EL (cell line): ENCODE measurements at places on chromosomes 12 and 14.
A peak's percentile ranks its signal among the peaks of the same experiment; 100 is the strongest.

DNA sequence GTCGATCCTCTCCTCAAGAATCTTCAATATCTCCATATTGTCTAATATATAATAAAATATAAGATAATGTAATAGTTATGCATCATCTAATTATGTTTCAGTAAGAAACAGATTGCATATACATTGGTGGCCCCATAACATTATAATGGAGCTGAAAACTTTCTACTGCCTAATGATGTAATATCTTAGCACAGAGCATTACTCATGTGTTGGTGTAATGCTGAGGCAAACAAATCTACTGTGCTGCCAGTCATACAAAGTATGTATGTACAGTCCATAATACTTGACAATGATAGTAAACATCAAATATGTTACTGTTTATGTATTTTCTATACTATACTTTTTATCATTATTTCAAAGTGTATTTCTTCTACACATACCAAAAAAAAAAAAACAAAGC lies 128.7 kb downstream of the CPNE8 start:
- no peak for DNase-seq

- DNase-seq, result peak; percentile 88
These were observed 161.0 kb downstream of the SLC38A4 start for GRCh38 chr12:46664761-46665287.

DNA sequence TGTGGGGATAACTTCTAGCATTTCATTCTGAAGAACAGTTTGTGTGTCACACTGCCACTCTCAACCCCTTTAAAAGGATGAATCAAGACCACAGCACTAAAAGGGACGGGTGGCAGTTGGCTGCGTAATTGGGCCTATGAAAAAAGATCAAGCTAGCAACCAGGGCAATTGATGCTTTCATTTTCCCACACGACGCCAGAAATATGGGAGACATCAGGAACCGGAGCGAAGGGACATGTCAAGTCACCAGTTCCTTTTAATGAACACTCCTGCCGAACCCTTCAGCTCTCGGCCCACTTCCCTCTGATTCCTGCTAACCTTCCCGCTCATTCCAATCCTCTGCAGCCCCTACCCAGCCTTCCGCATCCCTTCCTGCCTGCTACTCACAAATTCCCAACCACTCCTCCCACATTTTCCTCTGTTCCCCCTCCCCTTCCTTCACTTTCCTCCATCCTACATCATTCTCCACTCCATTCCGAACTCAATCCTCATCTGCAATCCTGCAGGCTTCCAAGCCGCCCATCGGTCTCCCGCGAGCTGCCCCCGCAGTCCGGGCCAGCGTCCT lies 753 bp downstream of the CSRNP2 start:
- DNase-seq, result peak; percentile 57

GRCh38 chr14:42671636-42672035 lies 1065.0 kb downstream of the LRFN5 start:
- DNase-seq, result no peak

DNA sequence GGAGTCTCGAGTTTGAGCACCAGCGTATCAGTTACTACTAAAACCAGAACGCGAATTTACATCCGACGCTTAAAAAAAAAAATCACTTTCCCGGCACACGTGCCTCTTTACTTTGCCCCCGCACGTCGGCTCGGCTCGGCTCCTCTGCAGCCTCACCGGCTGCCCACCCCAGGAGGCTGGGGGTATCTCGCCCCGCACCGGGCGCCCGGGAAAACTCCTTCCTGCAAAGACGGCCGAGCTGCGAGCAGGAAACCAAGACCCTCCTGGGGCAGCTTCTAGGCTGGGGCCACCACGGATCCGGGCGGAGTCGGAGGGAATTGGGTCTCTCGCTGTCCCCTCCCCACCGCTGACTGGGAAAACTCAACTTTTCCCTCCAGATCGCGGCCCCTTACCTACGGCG lies 610 bp downstream of the VSIG10 start:
- peak; percentile 28 for DNase-seq

- no peak for DNase-seq
These were observed 2.8 kb downstream of the C1QL4 start for GRCh38 chr12:49334226-49334625.

GRCh38 chr12:79973801-79974200 lies 38.9 kb upstream of the PPP1R12A start:
- DNase-seq, result no peak

- peak; percentile 51 for DNase-seq
These were observed 345.6 kb downstream of the ADAMTS20 start for GRCh38 chr12:43206396-43206795.

DNA sequence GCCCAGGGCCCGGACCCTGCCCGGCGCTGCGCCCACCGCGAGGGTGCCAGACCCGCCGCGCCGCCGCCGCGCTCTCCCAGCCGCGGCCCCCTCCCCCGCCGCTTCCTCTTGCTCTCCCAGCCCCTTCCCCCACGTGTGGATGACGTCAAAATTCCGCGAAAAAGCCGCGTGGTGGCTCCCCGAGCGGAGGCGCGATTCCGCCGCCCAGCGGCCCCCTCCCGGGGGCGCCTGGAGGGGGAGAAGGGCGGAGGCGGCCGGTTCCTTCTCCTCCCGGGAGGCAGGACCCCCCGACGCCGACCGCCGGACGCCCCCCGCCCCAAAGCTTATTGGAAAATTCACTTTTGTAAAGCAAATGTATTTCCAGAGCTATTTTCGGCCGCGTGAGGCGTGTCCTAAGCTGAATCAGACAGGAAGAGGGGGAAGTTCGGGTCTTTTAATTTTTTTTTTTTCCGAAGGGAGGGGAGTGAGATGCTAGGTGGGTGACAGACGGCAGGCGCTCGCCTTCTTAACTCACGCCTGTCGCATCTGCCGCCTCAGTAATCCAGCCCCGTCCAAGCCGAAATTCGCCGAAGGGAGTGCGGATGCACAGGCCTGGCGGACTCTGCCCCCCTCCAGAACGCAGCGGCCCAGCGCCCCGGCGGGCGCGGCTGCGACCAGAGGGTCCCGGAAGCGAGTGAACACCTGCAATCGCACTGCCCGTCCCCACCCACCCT lies 4.1 kb upstream of the CCND2 start:
- no peak for DNase-seq

GRCh38 chr14:53151523-53152183 lies 1.5 kb downstream of the DDHD1 start:
- DNase-seq, result peak; percentile 64

- DNase-seq, result no peak
These were observed 4.7 kb downstream of the GLTP start for GRCh38 chr12:109875572-109876131.

- DNase-seq, result no peak
These were observed 95.8 kb upstream of the HMGA2 start for GRCh38 chr12:65728455-65728847.

DNA sequence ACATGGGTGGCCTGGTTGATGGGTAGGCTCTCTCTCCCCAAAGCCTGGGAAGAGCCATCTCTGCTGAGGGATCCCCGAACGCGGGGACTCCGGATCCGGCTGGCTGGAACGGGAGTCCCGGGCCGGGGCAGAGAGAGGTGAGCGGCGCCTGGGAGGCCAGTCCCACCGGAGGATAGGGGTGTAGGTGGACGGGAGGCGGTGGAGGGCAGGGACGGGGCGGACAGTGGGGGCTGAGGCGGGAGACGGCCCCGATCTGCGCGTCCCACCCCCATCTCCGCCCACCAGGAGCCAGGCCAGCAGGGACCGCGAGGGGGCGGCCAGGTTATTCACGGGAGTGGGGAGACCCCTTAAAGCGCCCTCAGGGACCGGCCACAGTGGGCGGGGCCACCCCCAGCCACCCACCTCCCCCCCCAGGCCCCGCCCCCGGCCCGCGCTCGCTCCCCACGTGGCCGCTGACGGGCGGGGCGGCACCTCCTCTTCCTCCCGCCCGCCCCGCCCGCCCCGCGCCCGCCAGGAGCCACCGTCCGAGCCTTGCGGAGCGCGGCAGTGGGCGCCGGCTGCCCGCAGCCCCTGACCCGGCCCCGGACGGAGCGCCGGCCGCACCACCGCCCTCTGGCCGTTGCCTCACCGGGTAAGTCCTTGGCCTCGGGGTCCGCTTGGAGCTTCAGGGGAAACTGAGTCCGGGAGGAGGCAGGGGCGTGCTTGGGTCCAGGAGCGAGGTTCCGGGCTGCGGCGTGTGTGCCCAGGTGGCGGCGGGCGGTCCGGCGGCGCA lies at the start of gene INF2:
Gene INF2 (plus strand): TSS at position 510 of the 772 bp plus-strand sequence. CDS start 11,748 bp downstream, outside the sequence.
- DNase-seq, result peak; percentile 72

DNA sequence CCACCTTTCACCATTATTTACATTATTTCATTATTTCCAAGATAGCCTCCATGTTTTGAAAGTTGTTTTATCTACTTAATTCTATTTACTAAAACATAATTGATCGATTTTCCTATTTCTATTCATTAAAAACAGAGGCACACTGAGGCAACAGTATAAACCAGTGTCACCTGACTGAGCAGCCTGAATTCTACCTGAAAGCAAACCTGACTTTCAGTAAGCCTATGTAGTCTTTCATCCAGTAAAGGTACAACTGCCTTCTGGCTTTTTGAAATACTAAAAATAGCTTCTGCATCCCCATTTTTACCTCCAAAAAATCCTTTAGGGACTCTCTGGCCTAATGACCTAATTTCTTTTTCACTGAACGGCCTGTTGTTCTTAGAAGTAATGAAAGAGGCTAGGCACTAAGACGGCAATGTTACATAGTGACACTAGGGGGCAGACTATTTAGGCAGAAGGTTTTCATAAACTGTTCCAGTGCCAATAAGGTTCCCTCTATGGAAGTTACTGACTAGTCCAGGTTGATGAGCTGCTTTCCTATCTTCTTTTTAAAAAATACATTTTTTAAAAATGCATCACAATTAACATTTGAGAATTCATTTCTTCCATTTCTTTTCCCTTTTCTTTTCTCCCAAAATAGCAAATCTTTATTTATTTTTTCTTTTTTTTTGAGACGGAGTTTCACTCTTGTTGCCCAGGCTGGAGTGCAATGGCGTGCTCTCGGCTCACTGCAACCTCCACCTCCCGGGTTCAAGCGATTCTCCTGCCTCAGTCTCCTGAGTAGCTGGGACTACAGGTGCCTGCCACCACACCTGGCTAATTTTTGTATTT lies 17.5 kb downstream of the ANAPC5 start:
- DNase-seq, result peak; percentile 61

DNA sequence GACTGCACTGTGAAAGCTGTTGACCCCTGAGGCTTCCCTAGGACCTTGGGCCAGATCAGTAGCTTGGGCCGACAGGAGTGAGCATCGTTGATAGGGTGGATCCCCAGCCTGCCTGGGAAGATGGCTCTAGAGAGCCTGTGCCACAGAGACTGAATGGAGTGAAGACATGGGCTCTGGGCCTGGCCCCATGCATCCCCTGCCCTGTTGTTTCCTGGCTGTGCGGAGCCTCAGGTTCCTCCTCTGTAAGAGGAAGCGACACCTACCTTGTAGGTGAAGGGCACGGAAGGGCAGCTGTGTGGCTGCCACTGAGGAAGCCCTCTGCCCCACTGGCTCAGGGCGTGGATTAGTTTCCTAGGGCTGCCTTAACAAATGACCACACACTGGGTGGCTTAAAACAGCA lies 23.9 kb downstream of the PLEKHG3 start:
- DNase-seq, result no peak

GRCh38 chr14:59175404-59175803 lies 13.1 kb upstream of the DAAM1 start:
- no peak for DNase-seq

GRCh38 chr14:41642367-41642766 lies 35.7 kb downstream of the LRFN5 start:
- no peak for DNase-seq

DNA sequence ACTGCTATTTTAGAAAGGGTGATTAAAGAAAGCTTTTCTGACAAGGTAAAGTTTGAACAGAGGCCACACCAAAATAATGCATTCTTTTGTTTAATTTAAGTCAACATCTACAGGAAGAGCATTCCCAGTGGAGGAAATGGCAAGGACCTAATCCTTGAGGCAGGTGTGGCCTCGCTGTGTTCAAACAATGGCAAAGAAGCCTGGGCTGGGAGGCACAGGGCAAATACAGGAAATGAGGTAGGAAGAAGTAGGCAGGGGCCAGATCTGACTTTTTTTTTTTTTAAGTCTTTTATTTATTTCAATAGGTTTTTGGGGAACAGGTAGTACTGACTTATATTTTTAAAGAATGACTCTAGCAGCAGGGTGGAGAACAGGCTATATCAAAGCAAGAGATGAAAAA lies 53.5 kb downstream of the ARMH4 start:
- DNase-seq, result no peak

DNA sequence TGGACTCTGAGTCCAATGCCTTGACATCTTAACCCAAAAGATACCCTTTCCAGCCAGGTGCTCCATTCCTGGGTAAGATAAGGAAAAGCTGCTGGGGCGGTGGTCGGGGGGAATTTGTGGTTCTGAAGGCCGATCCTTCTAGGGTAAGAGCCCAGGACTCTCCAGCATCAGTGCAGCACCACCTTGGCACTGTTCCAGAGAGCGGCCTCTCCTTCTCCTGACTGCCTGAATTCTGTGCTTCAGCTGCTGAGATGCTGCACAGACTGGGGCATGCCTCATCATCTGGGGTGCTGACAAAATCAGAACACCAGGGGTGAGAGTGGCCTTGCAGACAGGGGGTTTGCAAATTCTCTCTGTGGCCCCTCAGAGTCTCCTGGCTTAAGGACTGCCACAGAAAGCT lies 87.5 kb downstream of the SPTB start:
- no peak for DNase-seq

DNA sequence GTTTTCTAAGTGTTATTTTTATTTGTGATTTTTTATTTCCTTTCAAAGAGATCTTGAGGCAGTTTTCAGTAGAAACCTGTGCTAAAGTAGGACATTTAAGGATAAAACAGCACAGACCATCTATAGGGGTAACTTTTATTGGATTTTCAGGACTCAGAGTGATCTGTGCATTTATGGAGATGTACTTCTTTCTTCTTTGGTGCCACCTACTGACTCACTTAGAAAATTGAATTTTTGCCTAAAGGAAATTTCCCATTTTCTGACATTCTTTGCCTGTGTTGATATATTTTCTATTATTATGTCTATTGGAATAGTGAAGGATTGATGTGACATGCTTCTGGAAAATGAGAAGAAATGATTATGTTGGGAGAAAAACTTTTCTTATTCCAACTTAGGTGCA lies 113.0 kb downstream of the UNC79 start:
- peak; percentile 8 for DNase-seq

- DNase-seq, result peak; percentile 57
These were observed 612 bp downstream of the PHC1 start for GRCh38 chr12:8914716-8915526.

- DNase-seq, result peak; percentile 44
These were observed 161.7 kb upstream of the PARP11 start for GRCh38 chr12:4034921-4035320.

DNA sequence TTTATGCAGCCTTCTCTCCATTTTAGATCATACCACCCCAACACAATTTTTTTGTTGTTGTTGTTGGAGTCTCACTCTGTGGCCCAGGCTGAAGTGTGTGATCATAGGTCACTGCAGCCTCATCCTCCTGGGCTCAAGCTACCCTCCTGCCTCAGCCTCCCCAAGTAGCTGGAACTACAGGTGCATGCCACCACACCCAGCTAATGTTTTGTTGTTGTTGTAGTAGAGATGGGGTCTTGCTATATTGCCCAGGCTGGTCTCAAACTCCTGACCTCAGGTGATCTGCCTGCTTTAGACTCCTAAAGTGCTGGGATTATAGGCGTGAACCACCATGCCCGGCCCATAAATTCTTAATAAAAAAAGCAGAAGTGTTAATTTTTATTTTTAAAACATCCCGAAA lies 111.6 kb downstream of the PLXNC1 start:
- no peak for DNase-seq

GRCh38 chr12:90974286-90974685 lies 19.3 kb upstream of the CCER1 start:
- peak; percentile 72 for DNase-seq

GRCh38 chr12:54598970-54599369 lies 10.5 kb upstream of the PPP1R1A start:
- no peak for DNase-seq

GRCh38 chr12:2540535-2540941 lies 254.2 kb upstream of the FKBP4 start:
- DNase-seq, result no peak
